ENCODE measurements at places on chromosomes 11 and 22.
A peak's percentile ranks its signal among the peaks of the same experiment; 100 is the strongest.

- peak; percentile 61 for DNase-seq
These were observed 874 bp downstream of the ZFTA start for GRCh38 chr11:63767565-63768236.

DNA sequence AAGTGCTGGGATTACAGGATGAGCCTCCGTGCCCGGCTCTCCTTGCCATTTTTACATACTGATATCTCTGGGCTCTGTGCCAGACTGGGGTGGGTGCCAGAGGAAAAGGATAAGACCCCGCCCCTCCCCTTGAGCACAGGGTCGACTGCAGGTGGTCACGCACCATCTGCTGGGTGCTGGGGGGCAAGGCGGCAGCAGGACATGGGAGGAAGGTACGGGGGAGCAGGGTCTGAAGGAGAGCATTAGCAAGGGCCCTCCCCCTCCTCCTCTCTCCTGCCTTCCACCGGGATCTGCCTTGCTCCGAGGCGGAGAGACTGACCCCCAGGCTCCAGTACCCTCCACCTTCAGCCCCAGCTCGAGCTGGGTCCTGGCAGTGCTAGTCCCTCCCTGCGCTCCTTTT is 9.7 kb upstream of the PGA3 start:
- DNase-seq = no peak

- no peak for DNase-seq
These were observed 29.7 kb downstream of the KIAA0930 start for GRCh38 chr22:45210991-45211390.

DNA sequence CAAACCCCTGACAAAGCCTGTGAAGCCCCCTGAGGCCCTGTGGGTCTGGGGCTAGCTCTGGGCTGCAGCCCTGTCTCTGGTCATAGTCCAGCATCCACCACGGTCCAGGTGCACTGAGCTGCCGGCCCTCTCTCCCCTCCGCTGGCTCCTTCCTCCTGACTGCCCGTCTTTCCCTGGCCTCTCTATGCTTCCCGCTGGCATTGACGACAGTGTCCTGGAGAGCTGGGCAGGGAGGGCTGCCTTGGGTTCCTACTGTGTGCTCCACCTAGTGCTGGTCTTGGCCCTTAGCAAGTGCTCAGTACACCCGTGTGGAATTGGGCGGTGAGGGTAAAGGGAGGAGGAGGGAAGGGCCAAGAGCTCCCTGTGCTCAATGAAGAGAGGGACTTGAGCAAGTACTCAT is 868 bp upstream of the MYEOV start:
- no peak for DNase-seq

DNA sequence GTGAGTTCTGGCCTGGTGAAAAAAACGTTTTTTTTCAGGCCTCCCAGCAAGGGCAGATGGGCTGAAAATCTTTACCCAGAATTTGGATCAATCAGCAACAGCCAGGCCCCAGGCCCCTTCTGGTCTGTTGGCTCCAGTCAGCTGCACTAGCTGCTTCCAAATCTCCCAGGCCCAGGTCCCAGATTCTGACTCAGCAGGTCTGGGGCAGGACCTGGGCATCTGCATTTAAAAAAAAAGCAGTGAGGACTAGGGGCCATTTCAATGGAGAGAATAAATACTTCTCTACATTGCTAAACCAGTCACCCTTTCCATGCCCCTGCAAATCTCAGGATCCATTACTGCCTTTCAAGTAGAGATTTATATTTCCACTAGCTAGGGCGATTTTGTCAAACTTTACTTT is 4.3 kb downstream of the SLC15A3 start:
- no peak for DNase-seq

GRCh38 chr11:128451652-128452470 is 135.5 kb downstream of the ETS1 start:
- no peak for DNase-seq

GRCh38 chr11:78860720-78861422 is 286.2 kb upstream of the NARS2 start:
- DNase-seq = no peak

DNA sequence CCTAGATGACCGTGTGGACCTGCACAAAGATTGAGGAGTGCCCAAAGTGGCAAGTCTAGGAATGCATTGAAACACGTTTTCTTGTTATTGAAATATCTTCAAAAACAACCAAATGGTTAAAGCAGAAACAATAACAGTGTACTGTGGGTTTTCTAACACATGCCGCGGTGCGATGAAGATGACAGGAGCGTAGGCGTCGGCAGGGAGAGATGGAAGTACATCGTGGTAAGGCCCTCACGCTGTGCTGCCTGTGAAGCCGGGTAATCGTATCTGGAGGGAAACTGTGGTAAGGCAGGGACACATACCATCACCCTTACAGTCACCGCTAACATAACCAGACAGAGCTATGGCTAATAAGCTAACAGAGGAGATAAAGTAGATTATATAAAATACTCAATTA is 261.4 kb downstream of the TBC1D22A start:
- DNase-seq = no peak

DNA sequence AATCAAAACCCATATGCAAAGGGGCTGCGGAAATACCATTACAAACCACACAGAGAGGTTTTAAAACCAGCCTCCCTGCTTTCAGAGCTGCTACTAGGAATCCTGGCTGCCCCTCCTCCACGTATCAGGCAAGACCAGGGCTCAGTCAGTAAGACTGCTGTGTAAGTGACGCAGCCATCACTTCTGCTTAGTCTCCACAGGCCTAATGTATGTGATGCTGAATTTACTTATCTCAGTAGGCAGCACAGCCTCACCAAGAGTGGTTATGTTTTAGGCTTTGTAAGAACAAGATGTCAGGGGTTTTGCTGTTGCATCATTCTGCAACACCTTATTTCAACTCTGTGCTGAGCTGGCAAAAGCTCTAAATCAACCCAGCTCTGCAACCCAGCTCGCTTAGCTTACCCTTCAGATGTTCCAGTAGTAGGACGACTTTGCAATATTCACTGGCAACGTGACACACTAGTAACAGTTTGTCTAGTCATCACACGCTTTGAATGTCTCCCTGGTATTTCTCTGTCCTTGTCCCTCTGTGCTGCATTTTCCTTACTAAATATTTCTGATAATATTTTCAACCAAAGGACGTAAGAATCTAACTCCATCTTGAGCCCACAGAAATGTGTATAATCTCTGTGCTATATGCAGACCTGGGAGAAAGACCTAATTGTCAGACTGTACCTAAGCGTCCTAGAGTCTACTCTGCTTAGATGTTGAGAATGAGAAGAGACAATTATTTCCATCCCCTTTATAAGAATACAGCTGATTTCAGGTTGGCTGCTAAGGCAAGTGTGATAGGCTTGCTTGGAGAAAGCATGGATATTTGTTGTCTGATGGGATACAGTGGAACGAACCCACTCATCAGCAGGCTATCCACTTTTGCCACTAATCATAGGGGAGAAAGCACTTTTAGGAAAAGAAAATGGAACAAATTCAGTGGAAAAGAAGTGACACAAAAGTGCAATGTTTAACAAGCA is 72.2 kb downstream of the LARGE2 start:
- DNase-seq = no peak

DNA sequence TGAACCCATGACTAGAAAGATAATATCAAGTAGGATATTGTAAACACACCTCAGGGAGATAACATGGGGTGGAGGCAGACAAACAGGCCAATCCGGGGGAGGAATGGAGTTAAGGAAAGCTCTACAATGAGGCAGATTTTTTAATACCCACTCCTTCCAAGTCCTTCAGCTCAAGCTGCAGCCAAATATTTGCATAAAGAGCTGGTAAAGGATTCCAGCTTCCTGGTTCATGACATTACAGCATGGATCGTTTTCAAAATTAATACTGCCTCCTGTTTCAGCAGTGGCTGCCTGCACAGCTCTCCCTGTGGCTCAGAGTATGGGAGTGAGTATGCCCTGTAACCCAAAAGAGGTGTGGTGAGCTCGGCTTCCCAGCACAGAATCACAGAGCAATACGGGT is 5.1 kb downstream of the POU2AF3 start:
- DNase-seq = no peak

- no peak for DNase-seq
These were observed 6.9 kb downstream of the APOBEC3A start for GRCh38 chr22:38964306-38964705.

DNA sequence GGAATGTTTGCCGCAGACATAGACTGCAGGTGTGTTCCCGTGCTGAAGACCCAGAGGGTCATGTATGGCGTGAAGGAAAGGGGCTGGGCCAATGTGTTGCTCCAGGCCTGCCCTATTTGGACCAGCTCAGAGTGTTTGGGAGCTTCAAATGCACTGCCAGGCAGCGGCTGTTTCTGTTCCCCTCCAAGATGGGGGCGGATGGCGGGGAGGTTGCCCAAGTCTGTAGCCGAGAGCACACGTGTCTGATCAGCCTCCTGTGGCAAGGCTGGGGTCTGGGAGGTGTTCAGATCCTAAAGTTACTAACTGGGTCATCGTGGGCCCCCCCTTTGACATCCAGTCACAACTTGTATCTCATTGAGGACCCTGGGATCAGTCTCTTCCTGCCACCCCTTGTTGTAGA is 45.5 kb downstream of the CACNA1I start:
- no peak for DNase-seq

GRCh38 chr11:57095417-57095816 is 86.3 kb upstream of the LRRC55 start:
- no peak for DNase-seq

GRCh38 chr22:18068381-18068988 is 9.3 kb upstream of the PEX26 start:
- DNase-seq = no peak

DNA sequence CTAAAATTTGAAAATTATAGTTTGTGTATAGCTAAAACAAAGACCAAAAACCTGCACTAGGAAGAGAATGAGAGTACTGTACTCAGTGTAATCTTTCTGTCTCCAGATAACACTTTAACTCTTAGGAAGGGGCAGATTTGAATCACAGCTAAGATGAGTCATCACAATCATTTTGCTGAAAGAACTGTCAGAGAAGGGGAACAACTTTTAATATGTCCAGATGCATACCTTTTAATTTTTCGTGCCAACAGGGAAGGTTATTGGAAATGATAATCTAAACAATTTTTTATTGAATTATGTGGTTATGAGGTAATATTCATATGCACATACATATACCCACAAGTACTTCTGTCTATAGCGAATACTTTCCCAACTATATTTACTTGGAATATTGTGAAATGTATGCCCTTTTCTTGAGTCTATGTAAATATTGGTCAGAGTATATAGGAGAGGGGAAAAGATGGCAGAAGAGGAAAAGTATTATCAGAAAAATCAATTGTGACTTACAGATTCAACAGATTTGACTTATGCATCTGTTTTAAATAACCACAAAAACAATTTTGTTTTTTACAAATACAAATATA is 51.1 kb upstream of the MUC15 start:
- DNase-seq = no peak

DNA sequence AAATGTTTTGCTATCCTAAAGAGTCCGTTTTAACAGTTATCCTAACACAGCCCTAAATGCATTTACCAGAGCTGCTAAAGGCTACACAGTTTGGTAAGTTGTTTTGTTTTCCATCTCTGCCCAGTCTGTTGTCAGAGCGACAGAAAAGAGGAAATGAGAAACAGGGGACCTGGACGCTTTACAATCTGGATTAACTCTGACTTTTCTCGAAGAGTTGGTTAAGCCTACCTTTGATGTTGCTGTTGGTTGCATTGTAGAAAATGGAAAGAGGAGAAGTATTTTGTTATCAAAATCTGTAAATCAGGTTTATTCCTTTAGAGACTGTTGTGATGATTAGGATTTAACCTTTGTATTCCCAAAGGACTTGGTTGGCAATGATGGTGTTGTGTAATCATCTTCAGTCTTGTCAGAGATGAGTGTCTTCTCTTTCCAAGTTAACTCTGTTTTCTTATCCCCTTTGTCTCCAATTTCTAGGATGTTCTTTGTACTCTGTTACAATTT is 481 bp downstream of the ANGPTL5 start:
- no peak for DNase-seq
